ENCODE measurements at places on chromosomes 13 and 19. TPM values are rescaled to one million over a fixed set of nuclear protein-coding genes. Genes with fewer than 3 reads are reported as not detected.

The SUCLA2 gene
- total RNA-seq: 26.4 TPM

The HSPB6 gene
- not detected for total RNA-seq

DNA sequence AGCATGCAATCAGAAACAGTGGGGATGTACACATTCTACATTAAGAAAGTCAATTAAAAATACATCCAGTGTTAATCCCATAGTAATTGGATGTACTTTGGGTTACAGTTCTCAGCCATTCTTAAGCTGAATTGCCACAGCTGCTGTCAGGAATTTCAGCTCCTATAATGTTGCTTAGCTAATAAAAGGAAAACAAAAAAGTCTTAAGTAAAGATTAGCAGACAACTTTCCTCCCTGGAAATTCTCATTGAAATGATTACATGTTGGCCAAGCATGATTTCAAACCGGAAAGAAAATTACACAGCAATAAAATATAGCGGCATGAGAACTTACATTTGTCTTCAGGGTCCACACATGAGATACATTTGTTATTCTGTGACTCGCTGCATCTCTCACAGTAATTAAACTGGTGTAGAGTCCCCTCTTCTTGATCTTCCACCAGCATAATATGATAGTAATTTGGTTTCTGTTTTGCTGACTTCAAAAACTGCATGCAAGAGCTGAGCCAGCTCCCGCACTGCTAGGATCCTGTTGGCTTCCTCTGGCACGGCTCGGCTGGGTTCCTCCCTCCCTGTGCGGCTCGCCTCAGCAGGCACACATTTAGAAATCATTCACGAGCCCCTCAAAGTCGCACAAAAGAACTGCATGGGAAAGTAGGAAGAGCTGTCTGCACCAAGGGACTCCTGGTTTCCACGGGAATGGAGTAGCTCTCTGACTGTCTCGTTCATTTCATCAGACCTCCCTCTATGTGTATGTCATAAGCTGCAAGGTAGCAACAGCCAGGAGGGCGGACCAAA is at the start of gene HTR2A:
Gene HTR2A, minus strand, starts transcription at position 713 of the 797 bp plus-strand sequence. CDS start 1,147 bp downstream, outside the sequence.
- H3K4me1 ChIP-seq: no peaks in the 10 kb centered on the region
- H3K36me3 ChIP-seq: no peaks in the 10 kb centered on the region
- DNase-seq: no peak
- H3K4me3 ChIP-seq: no peak within 1 kb of the TSS
- no peaks in the 10 kb centered on the region for H3K27me3 ChIP-seq

GRCh38 chr19:2191456-2192310 is 27.9 kb downstream of the DOT1L start:
- H3K36me3 ChIP-seq: no peaks in the 10 kb centered on the region
- no peak for DNase-seq
- no peaks in the 10 kb centered on the region for H3K27me3 ChIP-seq
- no peak overlapping the region for H3K27ac ChIP-seq
- no peak overlapping the region for H3K4me3 ChIP-seq

DNA sequence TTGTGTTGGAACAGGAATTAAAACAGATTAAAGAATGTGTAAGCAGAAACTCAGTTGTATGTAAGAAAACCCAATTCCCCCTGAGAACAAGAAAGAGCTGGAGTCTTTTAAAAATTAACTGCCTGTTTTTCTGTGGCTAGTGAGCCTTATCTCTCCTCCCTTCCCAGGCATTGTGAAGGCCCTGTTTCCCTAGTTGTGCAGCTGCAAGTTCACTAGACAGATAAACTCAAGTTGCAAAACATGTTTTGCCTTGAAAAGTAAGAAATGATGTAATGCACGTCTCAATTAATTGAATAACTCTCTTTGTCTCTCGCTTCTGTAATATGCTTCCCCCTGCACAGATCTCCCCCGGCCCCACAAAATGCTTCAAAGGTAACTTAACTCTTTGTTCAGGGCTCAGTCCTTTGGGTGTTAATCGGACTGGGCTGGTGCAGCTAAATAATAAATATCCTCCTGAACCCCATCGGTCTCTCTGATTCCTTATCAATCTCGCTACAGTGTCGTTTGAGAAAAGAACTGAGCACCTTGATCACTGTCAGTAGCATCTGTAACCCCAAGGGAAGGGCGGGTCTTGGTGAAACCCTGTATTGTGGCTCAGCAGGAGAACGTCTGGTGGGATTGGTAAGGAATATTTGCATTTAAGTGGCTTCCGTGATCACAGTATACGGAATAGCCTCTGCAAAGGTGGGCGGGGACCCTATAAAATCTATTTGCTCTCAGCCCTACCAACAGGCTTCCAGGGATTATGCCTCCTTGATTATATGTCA is 1.6 kb upstream of the ZNF556 start:
- H3K27ac ChIP-seq: no peak overlapping the region
- no peak for DNase-seq
- no peaks in the 10 kb centered on the region for H3K36me3 ChIP-seq
- no peaks in the 10 kb centered on the region for H3K4me1 ChIP-seq

The IFNL4 gene
- not detected for total RNA-seq

DNA sequence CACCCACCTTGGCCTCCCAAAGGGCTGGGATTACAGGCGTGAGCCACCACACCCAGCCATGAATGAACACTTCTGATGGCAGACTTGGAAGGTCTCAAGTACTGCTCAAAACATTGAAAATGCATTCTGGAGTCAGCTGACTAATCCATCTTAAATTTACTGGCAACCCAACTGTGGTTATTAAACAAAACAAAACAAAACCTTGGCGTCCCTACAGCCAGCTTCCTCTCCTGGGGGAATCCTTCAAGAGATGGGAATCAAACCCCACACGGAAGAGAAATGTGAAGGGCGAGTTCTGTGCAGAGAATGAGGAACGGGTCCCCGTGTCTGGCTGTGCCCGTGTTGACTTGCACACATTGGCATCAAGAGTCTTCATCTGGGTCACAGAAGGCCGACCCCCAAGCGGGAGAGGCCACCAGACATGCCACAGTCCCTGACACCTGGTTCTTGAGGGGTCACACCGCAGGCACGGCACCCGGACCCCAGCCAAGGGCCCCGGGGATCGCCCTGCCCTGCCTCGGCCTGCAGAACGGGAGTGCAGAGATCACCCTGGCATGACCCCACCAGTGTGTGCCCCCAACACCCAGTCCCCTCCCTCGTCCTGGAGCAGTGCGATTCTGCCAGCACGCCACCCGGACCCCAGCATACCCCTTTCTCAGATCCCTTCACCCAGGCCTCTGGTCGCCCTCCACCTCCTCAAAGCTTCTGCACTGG is 3.2 kb downstream of the MAP2K2 start:
- no peak for DNase-seq
- no peak overlapping the region for H3K4me3 ChIP-seq
- H3K4me1 ChIP-seq: peaks cover 13% of the 10 kb centered on the region
- no peaks in the 10 kb centered on the region for H3K27me3 ChIP-seq
- no peaks in the 10 kb centered on the region for H3K36me3 ChIP-seq

The ZNF793 gene
- total RNA-seq: 6.0 TPM

The ERICH6B gene
- total RNA-seq: not detected

The KASH5 gene
- total RNA-seq: not detected

The TPTE2 gene
- total RNA-seq: not detected

GRCh38 chr19:8485561-8486371 is 16.7 kb downstream of the PRAM1 start:
- peaks cover 30% of the 10 kb centered on the region for H3K36me3 ChIP-seq
- H3K4me3 ChIP-seq: no peak overlapping the region
- H3K27ac ChIP-seq: no peak overlapping the region
- H3K27me3 ChIP-seq: no peaks in the 10 kb centered on the region

- peak overlapping the region; percentile 7 for H3K4me3 ChIP-seq
- peak; percentile 51 for DNase-seq
- H3K27ac ChIP-seq: no peak overlapping the region
- H3K36me3 ChIP-seq: no peaks in the 10 kb centered on the region
Observed at GRCh38 chr13:113292021-113292862, 4.8 kb upstream of the LAMP1 start.

- no peak for DNase-seq
- peaks cover 33% of the 10 kb centered on the region for H3K27me3 ChIP-seq
- peak overlapping the region; percentile 17 for H3K4me3 ChIP-seq
- H3K4me1 ChIP-seq: peaks cover 18% of the 10 kb centered on the region
Observed at GRCh38 chr19:1747285-1748114, 5.8 kb upstream of the ONECUT3 start.

GRCh38 chr19:54138489-54139256 is 1.1 kb downstream of the CNOT3 start:
- peak overlapping the region; percentile 97 for H3K27ac ChIP-seq
- DNase-seq: no peak
- peaks cover 13% of the 10 kb centered on the region for H3K36me3 ChIP-seq
- peak overlapping the region; percentile 66 for H3K4me3 ChIP-seq
- H3K27me3 ChIP-seq: no peaks in the 10 kb centered on the region

GRCh38 chr19:35140962-35141836 is 1.9 kb upstream of the FXYD7 start:
- peak; percentile 91 for DNase-seq
- H3K36me3 ChIP-seq: no peaks in the 10 kb centered on the region
- H3K4me3 ChIP-seq: peak overlapping the region; percentile 65
- no peaks in the 10 kb centered on the region for H3K27me3 ChIP-seq
- no peak overlapping the region for H3K27ac ChIP-seq
- H3K4me1 ChIP-seq: peaks cover 34% of the 10 kb centered on the region

DNA sequence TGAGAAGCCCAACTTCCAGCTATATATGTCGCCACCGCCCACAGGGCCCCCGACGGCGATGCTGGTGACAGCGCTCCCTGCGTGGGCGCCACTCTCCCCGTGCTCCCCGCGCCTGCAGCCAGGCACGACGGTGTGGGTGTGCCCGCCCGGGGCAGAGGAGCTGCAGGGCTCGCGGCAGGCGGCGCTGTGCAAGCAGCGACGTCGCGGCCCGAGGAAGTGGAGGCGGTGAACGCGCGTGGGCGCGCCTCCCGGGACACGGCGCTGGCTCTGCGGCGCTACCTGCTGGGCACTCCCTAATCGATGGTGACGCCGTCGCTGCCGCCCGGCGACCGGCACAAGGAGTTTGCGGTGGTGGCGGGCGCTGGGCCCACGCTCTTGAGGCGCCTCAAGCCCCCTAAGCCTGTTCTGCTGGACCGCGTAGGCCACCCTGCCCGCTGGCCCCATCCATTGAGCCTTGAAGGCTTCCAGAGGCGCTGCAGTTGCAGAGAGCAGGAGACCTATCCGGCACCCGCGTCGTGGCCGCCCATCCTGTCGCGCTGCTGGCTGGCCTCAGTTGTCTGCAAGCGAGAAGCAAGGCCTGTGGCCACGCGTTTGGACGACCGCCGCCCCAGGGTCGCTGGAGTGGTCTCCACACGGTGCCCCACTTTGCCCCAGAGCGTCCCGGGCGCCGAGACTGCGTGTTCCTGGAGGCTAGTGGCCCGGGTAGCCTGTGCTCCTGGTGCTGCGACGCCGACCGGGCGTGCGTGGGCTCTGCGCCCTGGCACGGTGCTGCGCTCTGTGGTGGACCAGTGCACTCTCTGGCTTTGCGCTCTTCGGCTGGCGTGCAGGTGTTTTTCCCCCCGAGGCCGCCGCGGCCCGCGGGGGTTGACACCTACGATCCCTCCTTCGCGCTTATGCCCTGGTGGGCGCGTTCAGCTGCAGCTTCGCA is 23.1 kb downstream of the LRFN3 start:
- no peaks in the 10 kb centered on the region for H3K36me3 ChIP-seq
- peak overlapping the region; percentile 79 for H3K4me3 ChIP-seq
- peak; percentile 86 for DNase-seq
- no peaks in the 10 kb centered on the region for H3K27me3 ChIP-seq
- H3K4me1 ChIP-seq: peaks cover 23% of the 10 kb centered on the region

DNA sequence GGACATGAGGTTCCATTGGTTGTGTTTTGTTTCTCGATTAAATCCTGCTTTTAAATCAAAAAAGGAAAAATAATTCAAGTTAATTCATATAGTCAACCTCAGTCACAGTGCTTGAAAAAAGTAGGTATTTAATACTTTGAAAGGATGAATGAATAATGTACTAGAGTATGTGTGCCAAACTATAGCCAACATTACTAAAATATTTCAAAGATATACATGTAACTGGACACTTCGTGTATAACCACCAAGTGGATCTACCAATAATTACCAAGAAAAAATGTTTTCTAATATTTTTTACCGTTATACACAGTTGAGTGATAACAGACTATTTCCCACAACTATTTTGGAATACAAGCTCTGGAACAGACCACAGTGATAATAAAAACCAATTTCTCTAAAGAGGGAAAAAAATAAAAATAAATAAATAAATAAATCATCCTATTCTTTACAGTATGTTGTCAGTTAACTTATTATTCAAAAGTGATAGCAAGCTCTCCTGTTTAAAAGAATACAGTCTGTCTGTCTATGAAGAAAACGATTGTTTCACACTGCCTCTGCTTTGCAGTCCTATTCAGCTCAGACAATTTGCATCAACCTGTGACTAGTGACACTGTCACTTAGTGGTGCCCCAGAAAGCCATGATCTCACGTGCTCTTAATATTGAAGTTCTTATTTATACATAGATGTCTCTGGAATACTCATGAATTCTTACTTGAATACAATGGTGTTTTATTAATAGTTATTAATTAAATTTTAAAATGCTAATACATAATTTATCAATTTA is 58.2 kb downstream of the UBL3 start:
- H3K27me3 ChIP-seq: no peaks in the 10 kb centered on the region
- no peaks in the 10 kb centered on the region for H3K4me1 ChIP-seq
- DNase-seq: no peak
- H3K4me3 ChIP-seq: no peak overlapping the region

DNA sequence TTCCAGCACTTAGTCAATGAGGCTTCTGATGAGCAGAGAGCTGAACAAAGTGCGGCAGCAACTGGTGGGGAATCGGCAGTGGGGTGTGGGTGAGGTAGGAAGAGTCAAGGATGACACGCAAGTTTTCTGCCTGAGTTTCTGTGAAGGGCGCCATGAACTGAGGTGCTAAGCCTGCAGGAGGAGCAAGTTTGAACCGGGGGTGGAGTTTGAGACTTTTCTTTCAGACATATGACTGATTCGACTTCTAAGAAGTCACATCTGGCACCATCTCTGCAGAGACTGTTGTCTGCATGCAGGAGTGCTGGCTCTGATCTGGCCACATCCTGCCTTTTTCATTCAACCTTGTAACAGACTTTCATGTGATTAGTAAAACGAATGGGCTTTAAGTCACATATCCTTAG is 14.8 kb upstream of the GPI start:
- no peaks in the 10 kb centered on the region for H3K36me3 ChIP-seq
- DNase-seq: peak; percentile 93
- H3K4me1 ChIP-seq: peaks cover 25% of the 10 kb centered on the region

- H3K36me3 ChIP-seq: no peaks in the 10 kb centered on the region
- no peaks in the 10 kb centered on the region for H3K4me1 ChIP-seq
- no peak overlapping the region for H3K4me3 ChIP-seq
- no peak for DNase-seq
- no peak overlapping the region for H3K27ac ChIP-seq
Observed at GRCh38 chr19:33558856-33559255, 37.3 kb upstream of the PEPD start.

- H3K4me1 ChIP-seq: no peaks in the 10 kb centered on the region
- no peaks in the 10 kb centered on the region for H3K27me3 ChIP-seq
- no peaks in the 10 kb centered on the region for H3K36me3 ChIP-seq
- no peak overlapping the region for H3K4me3 ChIP-seq
- H3K27ac ChIP-seq: no peak overlapping the region
Observed at GRCh38 chr13:68319384-68319783, 1089.2 kb upstream of the PCDH9 start.

GRCh38 chr13:23794267-23795161 is 94.7 kb downstream of the MIPEP start:
- no peak for DNase-seq
- no peak overlapping the region for H3K27ac ChIP-seq
- H3K4me1 ChIP-seq: no peaks in the 10 kb centered on the region
- H3K4me3 ChIP-seq: no peak overlapping the region

GRCh38 chr13:69101841-69102240 is 1005.8 kb upstream of the ATXN8OS start:
- H3K4me1 ChIP-seq: no peaks in the 10 kb centered on the region
- no peak for DNase-seq
- no peaks in the 10 kb centered on the region for H3K27me3 ChIP-seq
- H3K36me3 ChIP-seq: no peaks in the 10 kb centered on the region
- no peak overlapping the region for H3K27ac ChIP-seq
- H3K4me3 ChIP-seq: no peak overlapping the region

The KCTD4 gene
- total RNA-seq: not detected

The NXNL1 gene
- total RNA-seq: not detected

Data from naive thymus-derived CD4-positive, alpha-beta T cell (primary cell).